M059J (cell line): ENCODE measurements at places on chromosomes 4 and X.

DNA sequence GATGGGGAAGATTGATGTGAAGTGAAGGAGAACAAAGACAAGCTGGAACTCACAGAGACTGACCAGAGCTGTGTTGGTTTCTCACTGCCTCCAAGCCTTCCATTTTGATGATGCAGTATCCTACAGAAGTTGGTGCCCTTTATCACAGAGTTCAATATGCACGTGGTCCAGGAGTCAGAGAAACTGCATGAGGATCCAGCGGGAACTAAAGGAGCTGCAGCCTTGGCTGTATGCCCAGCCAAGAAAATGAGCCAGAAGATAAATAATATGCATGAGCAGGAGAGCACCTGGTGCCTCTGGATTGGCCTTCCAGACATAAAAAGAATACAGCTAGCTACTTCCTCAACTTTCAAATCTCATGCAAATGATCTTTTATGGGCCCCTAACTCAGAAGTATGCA is 44.3 kb upstream of the DCLK2 start:
- peak; percentile 62 for DNase-seq

DNA sequence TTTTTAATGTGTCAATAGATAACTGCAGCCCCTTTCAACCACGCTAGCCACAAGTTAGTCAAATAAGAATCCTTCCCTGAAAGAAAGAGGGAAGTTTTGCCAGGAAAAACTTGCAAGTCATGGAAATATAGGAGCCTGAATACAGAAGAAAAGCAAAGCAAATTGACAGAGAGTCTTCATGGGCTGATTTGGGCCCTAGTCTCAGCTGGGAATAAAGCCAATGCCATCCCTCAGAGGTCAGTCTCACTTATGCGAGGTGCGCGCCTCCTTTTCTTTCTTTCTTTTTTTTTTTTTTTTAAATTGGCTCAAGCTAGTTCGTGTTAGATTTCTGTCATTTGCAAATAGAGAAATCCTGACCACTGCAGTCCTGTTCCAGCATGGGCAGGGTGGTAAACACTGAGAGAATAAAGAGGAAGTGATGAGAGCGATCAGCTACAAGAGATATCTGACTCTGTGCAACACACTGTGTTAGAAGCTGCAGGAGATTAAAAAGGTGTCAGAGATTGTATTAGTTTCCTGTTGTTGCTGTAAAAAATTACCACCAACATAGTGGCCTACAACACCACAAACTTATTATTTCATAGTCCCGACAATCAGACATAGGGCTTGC is 299.7 kb downstream of the LDB2 start:
- DNase-seq = peak; percentile 73

DNA sequence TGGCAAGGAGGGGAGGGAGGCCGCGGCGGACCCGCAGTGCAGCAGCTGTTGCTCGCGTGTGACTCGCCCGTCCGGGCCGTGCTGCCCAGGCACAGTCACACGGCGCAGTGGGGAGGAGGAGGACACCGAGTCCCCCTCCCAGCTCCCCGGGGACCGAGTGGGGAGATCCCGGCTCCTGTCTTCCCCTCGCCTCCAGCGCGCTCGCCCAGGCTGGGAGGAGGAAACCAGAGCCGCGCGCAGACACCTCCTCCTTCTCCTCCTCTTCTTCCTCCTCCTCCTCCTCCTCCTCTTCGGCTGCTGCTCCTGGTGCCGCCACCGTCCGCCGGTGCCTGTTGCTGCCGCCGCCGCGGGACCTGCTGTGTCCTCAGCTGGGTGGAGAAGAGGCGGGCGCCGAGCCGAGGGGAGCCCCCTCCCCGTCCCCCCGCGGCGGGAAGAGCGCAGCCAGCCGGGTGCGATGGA is at the start of gene TBC1D1:
Gene TBC1D1, plus strand, starts transcription at position 284 of the 459 bp plus-strand sequence. CDS start 11,012 bp downstream, outside the sequence.
- peak; percentile 37 for DNase-seq

- DNase-seq = peak; percentile 12
Measured at GRCh38 chr4:94757192-94758140, at the start of gene BMPR1B. Gene BMPR1B, plus strand, starts transcription at chr4:94757955. Its CDS starts 346,470 bp downstream, at chr4:95104425.

DNA sequence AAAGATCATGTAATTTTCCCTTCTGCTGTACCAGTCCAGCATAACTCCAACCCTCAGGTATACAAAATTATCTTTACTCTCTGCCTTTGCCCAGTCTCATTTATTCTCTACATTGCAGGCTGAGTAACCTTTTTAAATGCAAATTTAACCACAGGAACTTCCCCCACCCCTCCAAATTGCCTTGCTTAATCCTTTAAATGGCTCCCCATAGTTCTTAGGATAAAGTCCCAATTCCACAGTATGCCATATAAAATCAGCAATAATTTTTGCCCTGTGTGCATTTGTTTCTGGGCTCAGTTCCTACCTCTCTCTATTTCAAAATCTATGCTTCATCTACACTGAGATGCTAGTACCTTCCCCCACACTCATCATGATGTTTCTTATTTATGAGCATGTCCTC is 879.7 kb downstream of the RPA4 start:
- DNase-seq = no peak

GRCh38 chr4:26083987-26084386 is 170.0 kb downstream of the SMIM20 start:
- DNase-seq = peak; percentile 94

DNA sequence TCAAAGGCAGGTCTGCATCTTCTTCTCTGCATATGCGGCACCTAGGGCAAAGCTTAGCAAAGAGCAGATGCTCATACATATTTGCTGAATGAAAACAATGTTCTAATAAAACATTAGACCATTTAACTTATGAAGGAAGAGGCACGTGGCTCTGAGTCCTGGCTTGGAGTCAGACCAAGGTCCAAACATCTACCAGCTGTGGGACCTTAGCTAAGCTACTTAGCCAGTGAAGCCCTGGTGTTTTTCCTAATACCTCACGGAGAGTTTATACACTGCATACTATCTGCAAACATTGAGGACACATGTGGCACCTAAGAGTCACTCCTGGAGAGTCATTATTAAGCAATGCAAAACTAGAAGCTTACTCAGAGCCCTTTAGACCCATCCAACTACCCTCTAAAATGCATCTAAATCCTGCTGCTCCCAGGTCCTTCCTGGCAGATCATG is 9.0 kb downstream of the PDGFC start:
- peak; percentile 86 for DNase-seq

DNA sequence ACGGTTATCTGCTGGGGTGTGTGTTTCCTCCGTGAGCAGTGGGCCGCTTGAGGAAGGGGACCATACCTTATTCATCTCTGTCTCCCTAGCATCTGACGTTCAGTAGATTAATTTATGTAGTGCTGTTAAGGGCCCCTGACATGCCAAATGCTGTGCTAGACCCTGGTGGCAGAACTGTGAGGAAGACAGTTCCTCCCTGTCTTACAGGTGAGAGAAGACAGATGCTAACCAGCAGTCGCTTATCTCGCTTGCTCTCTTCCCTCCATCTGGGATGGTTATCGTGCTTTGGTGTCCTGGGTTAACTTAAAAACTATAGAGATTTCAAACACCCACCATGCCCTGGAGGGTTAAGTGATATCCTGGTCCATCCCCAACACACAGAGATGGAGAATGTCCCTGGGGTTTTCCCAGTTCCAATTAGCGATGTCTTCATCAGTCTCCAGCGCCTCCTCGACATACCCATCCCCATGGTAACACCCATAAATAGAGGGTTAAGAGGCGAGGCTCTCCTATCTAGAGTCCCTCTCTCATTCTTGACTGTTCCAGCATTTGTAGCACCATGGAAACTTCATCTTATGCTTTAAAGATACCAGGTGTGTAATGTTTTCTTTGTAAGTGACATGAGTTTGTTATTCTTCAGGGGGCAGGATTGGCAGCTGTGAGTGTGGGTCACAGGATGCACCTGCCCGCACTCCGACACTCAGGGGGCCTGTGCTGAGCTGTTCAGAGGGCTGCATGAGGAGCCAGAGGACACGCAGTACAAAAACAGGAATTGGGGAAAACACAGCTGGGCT is 135.2 kb downstream of the STK32B start:
- DNase-seq = no peak

DNA sequence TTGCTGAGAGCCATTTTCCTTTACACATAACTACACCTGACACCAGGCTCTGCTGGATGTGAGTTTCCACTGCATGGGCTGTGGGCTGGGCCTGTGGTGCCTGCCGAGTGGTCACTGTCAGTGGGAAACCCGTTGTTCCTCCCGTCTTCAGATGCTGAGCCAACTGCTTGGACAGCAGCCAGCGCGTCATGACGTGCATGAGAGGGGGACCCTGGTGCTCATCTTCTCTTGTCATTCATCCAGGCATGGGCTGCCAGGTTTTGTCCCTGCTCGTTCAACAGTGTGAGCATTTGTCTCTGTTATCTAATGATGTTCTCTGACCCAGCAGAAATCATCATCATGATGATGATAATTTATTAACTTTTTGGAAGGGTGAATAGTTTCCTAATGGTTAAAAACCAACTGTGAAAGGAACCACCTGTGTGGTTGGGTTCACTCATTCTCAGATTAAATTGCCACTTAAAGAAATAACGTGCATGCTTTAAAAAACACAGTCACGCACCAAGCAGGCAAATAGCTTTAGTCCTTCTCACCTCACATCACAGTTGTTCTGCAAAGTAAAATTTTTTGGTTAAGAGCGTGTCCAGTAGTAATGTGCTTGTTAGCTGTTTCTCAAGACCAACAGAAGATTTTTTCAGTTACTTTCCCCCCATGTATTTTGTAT is 19.9 kb upstream of the CLDN34 start:
- no peak for DNase-seq

- no peak for DNase-seq
Measured at GRCh38 chr4:74456056-74456744, 11.3 kb downstream of the AREG start.

GRCh38 chr4:88280228-88280795 is 4.0 kb downstream of the PPM1K start:
- DNase-seq = no peak

DNA sequence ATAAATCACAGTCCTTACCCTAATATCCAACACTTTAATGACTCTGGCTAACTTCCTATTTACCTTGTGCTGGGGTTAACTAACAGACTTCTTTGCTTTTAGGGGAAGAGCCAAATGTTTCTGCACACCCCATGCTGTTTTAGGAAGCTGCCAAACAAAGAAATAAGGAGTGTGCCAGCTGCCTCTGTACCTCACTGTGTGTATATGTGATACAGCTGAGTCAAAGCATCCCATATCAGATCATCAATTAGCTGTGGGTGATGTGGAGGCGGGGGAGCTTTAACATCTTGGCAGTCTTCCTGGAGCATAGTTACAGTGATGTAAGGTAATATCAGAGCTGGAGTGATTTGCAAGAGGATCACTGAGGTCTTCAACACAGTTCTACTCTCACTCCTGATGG is 95.4 kb downstream of the COL25A1 start:
- DNase-seq = peak; percentile 10
